ENCODE measurements at places on chromosomes 6 and 20.

GRCh38 chr6:81289229-81289628, 463.3 kb downstream of the TENT5A start:
- DNase-seq = no peak

- no peak for DNase-seq
Observed at GRCh38 chr20:62475772-62476055, at the start of gene GATA5. TSS of gene GATA5 (minus strand) at chr20:62475995. CDS start at chr20:62475521, 474 bp downstream.

DNA sequence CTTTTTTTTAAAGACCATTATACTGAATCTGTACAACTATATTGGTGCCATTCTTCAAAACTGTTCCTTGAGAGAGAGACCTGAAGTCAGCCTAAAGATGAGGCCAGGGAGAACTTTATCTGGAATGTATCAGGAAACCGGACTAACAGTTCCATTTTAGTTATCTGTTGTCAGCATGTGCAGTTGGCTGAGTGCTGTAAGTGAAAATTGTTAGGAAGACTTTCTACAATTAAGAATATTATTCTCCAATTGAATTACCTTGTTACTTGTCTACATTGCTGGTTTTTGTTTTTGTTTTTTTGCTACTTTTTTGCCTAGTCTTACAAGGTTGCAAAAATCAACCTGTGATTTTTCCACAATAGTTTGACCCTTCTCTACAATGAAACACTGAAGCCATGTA, 7.5 kb downstream of the CEP57L1 start:
- DNase-seq = no peak

DNA sequence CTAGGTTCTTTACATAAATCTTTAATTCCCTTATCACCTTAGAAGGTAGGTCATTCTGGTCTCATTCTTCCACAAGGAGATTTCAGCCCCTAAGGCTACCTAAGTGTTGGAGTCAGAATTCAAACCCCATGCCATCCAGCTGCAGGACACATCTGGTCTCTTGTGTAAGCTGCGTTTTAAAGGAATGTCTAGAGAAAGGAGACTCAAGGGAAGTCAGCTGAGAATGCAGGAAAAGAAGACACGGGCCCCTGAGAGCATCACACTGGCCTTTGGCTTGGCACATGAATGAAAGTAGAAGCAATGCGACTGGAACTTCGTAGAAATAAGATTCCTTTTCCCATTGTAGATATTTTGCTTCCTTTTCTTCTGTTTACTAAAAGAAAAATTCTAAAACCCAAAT, 76.7 kb upstream of the SYNJ2 start:
- no peak for DNase-seq

- no peak for DNase-seq
Observed at GRCh38 chr6:18126121-18126520, 3.6 kb upstream of the NHLRC1 start.

DNA sequence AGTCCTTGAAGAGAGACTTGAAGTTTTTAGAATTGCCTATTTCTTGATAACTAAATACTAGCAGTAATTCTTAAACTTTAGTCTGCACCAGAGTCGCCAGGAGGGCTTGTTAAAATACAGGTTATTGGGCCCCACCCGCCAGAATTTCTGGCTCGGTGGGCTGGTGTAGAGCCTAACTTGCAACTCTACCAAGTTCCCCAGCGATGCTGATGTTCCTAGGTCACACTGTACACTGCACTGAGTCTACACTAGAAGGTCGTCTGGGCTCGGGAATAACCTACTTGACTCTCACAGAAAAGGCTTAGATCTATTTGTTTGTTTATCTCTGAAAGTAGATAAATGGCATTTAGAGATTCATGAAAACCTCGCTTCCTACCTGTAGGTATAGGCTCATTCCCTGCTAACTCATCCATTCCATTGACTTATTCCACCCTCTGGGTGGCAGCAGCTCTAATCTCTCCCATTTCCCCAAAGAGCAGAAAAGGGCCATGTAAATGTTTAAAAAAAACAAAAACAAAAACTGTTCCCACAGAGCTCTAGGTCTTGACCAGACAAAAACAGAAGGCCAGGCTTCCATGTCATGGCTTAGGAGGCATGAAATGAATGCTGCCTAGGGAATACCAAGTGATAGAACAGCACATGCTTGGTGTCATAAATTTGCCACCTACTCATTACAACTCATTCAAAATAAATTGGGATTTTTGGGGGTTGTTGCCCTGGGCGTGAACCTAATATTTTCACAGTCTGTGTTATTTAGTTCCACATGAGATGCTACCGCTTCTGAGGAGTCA, 292.1 kb downstream of the ADGB start:
- DNase-seq = no peak

- no peak for DNase-seq
Observed at GRCh38 chr6:170074435-170074834, 216.4 kb downstream of the DLL1 start.
